Memory B cell (primary cell): ENCODE measurements at places on chromosomes 2 and 18.

- peak; percentile 38 for DNase-seq
Observed at GRCh38 chr2:227608561-227609338, 5.9 kb downstream of the SCYGR3 start.

DNA sequence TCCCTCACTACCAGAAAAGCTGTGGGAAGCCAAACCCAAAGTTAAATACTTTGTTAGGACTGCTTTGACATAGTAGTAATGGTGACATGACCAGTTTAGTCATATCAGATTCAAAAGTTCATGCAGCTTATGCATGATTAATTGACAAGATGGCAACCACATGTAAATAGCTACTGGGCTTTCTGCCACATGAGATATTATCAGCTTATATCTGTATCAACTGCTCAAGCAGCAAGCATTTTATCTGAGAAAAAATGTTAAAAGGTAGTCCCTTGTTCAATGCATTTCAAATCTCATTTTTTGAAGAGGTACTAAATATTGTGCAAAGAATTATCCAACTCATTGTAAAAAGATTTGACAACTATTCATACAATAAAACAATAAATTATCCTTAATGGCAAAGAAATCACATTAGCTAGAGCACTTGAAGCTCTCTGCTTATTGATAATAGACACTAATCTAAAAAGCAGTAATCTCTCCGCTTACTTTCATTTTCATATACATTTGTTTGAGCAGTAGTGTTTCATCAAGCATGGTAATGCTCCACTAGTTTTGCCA is 993.6 kb upstream of the NXPH2 start:
- DNase-seq, result no peak

DNA sequence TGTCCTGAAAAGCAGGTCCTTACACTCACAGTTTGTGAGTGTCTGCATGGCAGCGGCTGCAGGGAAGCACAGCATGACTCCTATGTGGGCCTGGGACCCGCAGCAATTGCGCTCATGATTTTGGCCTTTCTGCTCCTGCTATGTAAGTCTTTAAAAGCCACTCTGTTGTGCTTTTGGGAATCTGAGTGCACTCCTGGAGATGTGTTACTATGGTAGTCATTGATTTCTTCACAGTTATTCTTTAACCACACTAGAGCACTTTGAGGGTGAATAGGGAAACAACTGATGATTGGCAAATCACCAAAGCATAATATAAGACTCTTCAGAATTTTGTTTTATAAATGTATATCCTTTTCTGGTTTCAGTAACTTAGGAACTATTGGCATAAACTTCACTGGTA is 40.9 kb downstream of the DSG2 start:
- no peak for DNase-seq

GRCh38 chr18:32469190-32469651 is 1.5 kb downstream of the GAREM1 start:
- no peak for DNase-seq

DNA sequence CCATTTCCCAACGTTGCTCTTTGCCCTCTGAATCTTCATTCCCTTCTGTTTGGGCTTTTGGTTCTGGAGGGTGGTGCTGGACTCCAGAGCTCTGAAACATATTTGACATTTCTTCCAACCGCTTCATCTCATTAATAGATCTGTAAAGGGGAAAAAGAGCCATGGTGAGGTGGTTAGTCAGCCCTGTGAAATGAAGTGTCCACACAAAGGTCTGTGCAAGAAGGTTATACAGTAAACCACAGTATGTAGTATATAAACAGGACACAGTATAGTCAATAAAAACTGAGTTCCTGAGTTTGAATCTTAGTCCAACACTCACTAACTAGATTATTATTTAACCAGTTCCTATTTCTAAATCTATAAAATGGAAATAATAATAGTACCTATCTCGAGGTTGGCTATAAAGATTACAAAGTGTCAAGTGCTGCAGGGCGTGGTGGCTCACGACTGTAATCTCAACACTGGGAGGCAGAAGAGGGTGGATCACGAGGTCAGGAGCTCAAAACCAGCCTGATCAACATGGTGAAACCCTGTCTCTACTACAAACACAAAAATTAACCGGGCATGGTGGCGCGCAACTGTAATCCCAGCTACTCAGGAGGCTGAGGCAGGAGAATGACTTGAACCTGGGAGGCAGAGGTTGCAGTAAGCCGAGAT is 13.1 kb downstream of the STARD7 start:
- DNase-seq, result no peak

DNA sequence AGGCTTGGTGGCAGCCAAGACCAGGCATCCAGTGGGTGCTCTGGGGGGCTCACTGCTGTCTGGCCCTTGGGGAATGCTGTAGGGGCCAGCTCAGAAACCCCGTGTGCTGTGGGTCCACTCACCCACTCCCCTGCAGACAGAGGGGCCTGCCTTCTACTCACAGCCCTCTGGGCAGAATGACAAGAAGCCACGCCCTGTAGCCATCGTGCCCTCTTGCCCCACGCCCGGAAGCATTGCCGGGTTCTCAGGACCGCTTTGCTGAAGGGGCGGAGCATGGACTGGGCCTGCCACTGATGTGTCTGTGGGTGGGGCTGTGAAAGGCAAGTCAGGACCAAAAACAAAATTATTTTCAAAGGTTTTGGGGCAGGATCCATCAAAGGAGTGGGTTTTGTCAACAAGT is 27.8 kb downstream of the GLI2 start:
- no peak for DNase-seq

DNA sequence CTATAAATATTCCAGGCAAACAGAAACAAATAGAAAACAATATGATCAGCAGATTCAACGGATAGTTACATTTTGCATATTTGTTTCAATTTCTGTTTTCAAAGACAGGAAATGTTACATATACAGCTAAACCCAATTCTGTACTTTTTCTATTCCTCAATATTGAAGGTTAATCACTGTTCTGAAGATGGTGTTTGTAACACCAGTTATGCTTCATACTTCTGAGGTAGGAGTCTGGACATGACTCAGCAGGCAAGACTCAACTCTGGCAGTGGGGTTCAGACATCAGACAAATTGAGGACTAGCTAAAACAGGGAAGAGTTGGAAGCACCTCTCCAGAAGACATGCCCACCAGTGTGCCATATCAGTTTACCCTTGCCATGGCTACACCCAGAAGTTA is 16.6 kb downstream of the SERPINB13 start:
- DNase-seq, result no peak

GRCh38 chr2:147639386-147639785 is 205.4 kb upstream of the ACVR2A start:
- no peak for DNase-seq

GRCh38 chr2:128076461-128077106 is 14.4 kb upstream of the UGGT1 start:
- no peak for DNase-seq

DNA sequence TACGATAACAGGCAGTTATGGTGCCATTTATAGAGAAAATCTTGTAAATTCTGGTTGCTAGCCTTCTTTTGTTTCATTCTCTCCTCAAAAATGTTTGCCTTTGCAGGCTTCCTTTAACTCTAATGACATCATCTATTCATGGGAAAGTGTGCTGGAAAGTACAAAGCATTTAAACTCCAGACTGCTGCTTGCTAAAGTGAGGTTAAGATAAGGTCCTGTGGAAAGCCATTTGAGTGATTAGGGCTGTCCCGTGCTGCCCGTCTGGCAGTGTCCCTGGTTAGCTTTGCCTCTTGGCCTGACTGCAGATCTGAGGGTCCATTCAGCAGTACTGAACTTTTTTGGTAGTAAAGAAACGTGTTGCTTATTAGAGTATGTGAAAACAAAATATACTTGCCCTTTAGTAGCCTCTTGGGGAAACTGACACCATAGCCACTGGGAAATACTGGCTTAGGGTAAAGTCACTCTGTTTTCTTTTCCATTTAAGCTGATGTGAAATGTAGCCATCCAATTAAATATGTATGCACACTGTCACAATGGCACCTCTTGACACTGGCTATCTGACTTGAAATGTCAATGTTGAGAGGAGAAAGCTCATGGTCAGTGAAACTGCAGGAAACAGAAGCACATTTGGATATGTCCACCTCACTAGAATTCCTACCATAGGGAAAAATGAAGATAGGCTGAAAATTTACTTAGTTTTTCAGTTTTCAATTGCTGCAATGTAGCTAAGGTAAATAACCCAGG is 321.5 kb downstream of the SLC8A1 start:
- DNase-seq, result no peak
